Muscle of leg (tissue), 16 donors: ENCODE measurements at places on chromosomes 2 and 18. TPM values are rescaled to one million over a fixed set of nuclear protein-coding genes. Genes with fewer than 3 reads are reported as not detected.

The DSG1 gene
- not detected for total RNA-seq

The SPATA3 gene
- total RNA-seq: not detected

The TXNDC2 gene
- 0.04 TPM for total RNA-seq

The PLB1 gene
- 1.6 TPM for total RNA-seq

The SULT1C4 gene
- 13.3 TPM for total RNA-seq

The MARCO gene
- total RNA-seq: 1.7 TPM

The RUFY4 gene
- total RNA-seq: 0.27 TPM

The TTC31 gene
- 12.2 TPM for total RNA-seq

The DSC2 gene
- 3.5 TPM for total RNA-seq

The CCBE1 gene
- total RNA-seq: 2.8 TPM

The LIPG gene
- total RNA-seq: 6.3 TPM
